ENCODE measurements at places on chromosomes 7 and 10.
A peak's percentile ranks its signal among the peaks of the same experiment; 100 is the strongest.

- DNase-seq: peak; percentile 66
Observed at GRCh38 chr10:119306514-119306951, 99.2 kb downstream of the GRK5 start.

- DNase-seq: peak; percentile 8
Observed at GRCh38 chr10:92575961-92576360, 2.1 kb upstream of the IDE start.

- peak; percentile 69 for DNase-seq
Observed at GRCh38 chr7:44431091-44431608, 59.3 kb downstream of the NUDCD3 start.

- no peak for DNase-seq
Observed at GRCh38 chr10:88592381-88592780, 5.8 kb downstream of the LIPJ start.

- DNase-seq: peak; percentile 74
Observed at GRCh38 chr7:131555552-131556052, 826 bp downstream of the PODXL start.

DNA sequence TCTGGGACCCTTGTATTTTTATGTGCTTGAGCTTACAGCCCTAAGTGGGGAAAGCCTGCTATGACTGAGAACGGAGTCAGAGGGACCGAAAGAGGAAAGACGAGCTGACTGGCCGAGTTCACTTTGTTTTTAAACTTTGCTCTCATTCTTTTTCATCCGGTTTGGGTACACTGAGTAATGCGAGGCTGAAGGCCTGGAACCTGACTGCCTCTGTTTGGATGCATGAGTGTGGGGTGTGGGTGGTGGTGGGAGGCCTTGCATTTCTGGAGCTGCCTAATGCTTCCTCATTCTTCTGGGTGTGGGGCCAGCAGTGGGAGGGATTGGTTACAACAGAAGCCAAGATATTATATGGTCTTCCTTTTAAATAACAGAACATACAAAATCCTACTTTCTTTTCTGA lies 155.5 kb downstream of the BUB3 start:
- no peak for DNase-seq

- peak; percentile 48 for DNase-seq
Observed at GRCh38 chr10:20890491-20891337, 6.4 kb downstream of the NEBL start.

DNA sequence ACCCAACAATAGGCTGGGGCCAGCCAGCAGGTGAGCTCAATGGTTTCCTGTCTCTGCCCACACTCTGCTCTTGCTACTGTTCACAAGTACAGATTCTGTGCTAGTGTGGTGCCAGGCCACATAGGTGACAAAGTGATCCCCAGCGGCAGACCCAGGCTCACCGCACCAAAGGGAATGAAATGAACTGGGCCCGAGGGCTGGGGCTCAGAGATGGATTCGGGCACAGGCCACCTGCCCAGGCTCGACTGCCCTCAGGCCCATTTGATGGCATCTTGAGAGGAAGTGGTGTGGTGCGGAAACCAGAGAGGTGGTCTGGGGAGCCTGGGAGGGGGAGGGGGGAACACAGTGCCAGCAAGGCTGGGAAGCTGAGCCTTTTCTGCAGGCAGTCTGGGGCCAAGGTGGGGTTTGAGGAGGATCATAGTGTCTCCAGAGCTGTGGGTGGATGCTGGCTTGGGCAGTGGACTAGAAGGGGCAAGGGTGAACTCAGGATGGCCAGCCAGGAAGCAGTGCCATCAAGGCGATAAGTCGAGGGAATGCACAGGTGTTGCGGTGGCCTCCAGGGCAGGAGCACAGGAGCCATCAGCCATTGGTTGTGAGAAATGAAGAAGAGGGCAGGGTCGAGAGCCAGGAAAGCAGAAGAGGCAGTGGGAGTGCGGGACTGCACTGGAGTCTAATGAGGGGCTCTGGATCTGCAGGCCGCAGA lies 85.2 kb downstream of the ARHGAP22 start:
- DNase-seq: no peak

DNA sequence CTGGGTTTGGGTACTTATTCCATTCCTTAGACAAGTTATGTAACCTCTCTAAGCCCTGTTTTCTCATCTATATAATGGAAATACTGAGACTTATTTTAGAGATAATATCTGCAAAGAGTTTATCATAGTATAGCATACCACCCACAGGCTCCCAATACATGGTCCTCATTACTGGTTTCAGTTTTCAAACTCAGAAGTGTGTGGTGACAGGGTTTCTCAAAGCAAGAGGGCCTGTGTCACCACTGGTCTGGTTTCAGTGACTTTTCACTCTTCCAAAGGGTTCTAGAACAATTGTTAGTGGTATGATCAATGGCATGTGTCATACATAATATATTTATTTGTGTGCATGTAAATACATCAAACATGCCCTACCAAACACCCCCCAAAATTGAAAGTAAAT lies 89.2 kb upstream of the BMPER start:
- DNase-seq: no peak

- no peak for DNase-seq
Observed at GRCh38 chr7:156496363-156496769, 144.2 kb upstream of the RNF32 start.

DNA sequence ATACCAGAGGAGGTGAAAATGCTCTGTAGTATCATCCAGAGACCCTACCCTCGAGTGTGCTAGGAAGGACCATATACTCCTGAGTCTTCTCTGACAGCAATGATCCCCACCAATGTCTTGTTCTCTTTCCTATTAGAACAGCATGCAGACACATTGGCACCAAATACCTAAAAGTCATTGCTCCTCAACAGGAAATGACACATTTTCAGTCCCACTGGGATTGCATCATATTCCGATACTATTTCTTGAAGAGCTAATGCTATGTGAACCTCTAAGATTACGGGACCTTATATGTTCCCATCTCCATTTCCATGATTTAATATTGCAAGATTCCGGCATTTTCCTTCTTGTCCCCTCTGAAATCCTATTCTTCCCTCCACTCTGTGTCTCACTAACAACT lies 177.4 kb downstream of the NRP1 start:
- DNase-seq: peak; percentile 45

DNA sequence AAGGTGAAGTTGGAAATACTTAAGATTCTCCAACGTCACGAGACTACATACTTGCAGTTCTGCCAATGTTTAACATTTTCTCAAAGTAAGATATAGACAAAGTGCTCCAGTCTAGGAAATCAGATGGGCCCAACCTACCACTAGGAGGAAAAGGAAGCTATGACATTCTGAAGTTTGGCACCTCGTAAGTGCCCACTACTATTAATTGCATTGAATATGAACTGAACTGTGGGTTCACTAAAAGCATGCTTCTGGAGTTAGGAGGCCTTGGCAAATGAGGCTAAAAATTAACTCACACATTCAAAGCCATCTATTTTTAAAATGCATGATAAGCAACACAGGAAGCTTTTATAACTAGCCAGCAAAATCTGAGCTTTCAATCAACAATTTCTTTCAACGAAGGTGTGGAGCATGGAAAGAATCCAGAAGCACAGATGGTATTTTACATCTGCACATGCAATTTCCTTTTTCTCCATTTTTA lies 149.7 kb downstream of the LRRTM3 start:
- DNase-seq: no peak

- no peak for DNase-seq
Observed at GRCh38 chr7:27121684-27122076, 8.9 kb downstream of the HOXA4 start.

DNA sequence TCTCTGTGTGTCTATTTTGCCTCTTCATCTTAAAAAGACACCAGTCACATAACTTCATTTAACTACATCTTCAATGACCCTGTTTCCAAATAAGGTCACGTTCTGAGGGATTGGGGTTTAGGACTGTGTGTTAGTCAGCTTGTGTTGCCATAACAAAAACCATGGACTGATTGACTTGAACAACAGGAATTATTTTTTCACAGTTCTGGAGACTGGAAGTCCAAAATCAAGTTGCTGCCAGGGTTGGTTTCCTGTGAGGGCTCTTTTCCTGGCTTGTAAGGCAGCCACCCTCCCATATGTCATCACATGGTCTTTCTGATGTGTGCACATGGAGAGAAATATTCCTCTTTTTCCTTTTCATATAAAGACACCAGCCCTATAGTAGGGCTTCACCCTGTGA lies 55.3 kb downstream of the REEP3 start:
- no peak for DNase-seq

DNA sequence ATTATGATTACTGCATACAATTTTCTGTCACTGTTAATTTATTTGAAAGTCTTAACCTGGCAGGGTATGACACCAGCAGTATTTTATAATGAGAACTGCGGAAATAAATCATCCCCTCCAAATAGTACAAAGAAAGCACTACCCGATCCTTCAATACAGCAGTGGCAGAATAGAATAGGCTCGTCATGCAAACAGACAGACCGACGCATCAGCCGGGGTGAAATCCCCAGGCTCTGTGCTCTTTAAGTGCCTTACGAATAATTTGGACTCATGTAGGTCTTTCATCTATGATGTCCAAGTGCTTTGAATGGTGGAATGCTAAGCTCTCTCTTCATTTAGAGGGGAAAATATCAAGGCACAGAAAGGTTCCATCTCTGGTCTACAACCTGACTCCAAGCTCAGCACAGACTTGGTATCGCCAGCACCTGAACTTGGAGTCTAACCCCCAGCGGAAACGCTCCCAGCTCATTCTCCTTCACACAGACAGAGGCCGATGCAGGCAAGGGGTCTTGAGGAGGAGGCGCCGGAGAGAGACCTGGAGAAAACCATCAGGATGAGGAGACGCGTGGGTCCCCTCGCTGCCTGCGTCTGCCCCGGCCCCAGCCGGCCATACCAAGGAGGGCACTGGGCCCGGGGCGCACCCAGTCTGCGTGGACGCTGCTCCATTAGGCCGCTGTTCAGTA lies 568.1 kb upstream of the MKI67 start:
- no peak for DNase-seq

- no peak for DNase-seq
Observed at GRCh38 chr10:9901971-9902370, 1115.7 kb upstream of the CELF2 start.

DNA sequence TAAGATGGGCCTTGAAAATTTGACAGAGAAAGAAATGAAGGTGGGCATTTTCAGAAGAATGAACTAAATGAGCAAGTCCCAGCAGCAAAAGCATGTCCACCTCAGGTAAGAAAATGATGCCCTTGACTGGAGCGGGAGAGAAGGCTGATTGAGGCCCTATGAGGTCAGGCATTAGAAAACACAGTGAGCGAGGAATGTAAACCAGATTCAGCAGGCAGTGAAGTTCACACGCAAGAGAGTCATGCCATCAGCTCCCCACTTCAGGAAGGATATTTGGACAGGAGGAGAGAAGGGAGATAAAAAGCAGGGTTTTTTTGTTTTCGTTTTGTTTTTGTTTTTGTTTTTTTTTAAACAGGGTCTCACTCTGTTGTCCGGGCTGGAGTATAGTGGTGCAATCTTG lies 166.4 kb downstream of the PPP1R17 start:
- DNase-seq: peak; percentile 30

- DNase-seq: no peak
Observed at GRCh38 chr10:73183667-73184281, 15.9 kb downstream of the FAM149B1 start.

GRCh38 chr10:13707156-13707881 lies 120.6 kb downstream of the PRPF18 start:
- no peak for DNase-seq

All from DMS53 (cell line).